ENCODE measurements at places on chromosomes 1 and 21. TPM values are rescaled to one million over a fixed set of nuclear protein-coding genes. Genes with fewer than 3 reads are reported as not detected.

Gene CCDC30
- total RNA-seq, result 4.7 TPM

Gene SLC26A9
- total RNA-seq, result not detected

Gene TRPM2
- total RNA-seq, result 0.36 TPM

Gene STUM
- not detected for total RNA-seq

Gene SPRR2E
- not detected for total RNA-seq

Gene OLFML3
- 418 TPM for total RNA-seq

Gene FLG2
- total RNA-seq, result not detected

Gene NHLH1
- total RNA-seq, result under 0.01 TPM

Gene NR1I3
- not detected for total RNA-seq

Gene IVL
- not detected for total RNA-seq

Gene MPL
- total RNA-seq, result not detected

Gene TMEM52
- total RNA-seq, result not detected

Gene GUCA2B
- not detected for total RNA-seq

Gene OR10J4
- not detected for total RNA-seq

Gene SLC16A1
- 69.2 TPM for total RNA-seq

Gene ACADM
- 28.9 TPM for total RNA-seq

Gene GCSAML
- total RNA-seq, result not detected

Gene GPA33
- not detected for total RNA-seq

Gene SIPA1L2
- total RNA-seq, result 6.9 TPM

Gene GNG4
- total RNA-seq, result under 0.01 TPM

Gene ZNF683
- not detected for total RNA-seq

Gene DISC1
- 10.3 TPM for total RNA-seq

Gene SPRR2D
- not detected for total RNA-seq

Gene OR4F16
- 0.29 TPM for total RNA-seq

Gene CD247
- not detected for total RNA-seq

Gene NVL
- 20.6 TPM for total RNA-seq

Gene CR1L
- total RNA-seq, result not detected

Gene ANXA9
- total RNA-seq, result under 0.01 TPM

Gene RBM11
- under 0.01 TPM for total RNA-seq

Gene ALPL
- 8.0 TPM for total RNA-seq

Gene ATAD3B
- 10.6 TPM for total RNA-seq

Gene KRTAP10-4
- total RNA-seq, result not detected

Gene MAEL
- not detected for total RNA-seq

Gene LIN28A
- not detected for total RNA-seq

Gene DNAI4
- 12.7 TPM for total RNA-seq

Gene CNTN2
- under 0.01 TPM for total RNA-seq

Measured in osteoblast (primary cell).